ENCODE measurements at places on chromosomes 5 and 9.

DNA sequence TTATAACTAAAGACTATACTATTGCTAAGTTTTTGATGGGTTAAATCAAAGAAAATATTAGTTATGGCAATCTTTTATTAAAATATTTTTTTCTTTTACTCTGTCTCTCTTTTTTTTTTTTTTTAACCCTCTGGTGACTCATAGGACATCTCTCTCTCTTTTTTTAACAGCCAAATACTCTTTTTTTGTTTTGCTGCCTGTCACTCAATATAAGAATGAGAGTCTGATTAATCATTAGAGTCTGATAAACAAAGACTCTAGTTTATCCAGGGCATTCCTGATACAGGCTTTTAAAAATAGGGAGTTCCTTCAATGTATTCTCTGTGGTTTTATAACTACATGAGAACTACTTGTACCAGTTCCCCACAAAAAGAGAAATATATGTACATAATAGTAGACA lies 77.3 kb downstream of the SLC38A9 start:
- no peak for DNase-seq

DNA sequence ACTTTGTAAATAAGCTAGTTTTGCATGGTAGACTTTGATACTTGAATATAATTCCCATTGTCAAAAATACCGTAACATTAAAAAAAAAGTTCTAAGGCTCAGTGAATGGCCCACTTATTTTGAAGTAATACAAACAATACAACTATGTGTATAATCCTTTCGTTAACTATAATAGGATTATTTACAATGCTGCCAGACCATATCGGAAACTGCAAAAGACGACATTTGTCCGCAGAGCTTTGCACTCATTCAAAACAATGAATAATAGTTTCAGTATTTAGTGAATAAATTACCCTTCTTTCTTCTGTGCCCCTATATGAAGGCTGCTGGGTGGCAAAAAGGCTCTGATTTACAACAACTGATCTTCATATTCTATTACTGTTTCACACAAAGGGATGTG lies 121.8 kb downstream of the DROSHA start:
- DNase-seq, result no peak

GRCh38 chr9:64128572-64128971 lies 1156.4 kb downstream of the FOXD4L5 start:
- peak; percentile 5 for DNase-seq

DNA sequence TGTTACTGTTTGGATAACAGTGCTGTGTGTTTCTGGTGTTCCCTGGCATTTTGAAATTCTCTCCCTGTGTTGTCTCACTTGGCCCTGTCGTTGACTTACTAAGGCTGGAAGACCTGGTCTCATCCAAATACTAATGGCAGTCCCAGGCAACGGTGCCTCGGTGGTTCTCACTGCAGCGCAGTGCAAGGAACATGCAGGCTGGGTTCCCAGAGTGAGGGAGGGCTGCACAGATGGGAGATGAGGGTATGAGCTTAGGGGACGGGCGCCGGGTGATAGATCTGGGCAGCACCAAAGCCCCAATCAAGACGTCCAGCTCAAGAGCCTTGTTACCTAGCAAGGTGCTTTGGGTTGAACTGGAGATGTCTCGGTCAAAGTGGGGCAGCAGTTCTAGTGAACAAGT lies 11.0 kb downstream of the CCT5 start:
- no peak for DNase-seq

DNA sequence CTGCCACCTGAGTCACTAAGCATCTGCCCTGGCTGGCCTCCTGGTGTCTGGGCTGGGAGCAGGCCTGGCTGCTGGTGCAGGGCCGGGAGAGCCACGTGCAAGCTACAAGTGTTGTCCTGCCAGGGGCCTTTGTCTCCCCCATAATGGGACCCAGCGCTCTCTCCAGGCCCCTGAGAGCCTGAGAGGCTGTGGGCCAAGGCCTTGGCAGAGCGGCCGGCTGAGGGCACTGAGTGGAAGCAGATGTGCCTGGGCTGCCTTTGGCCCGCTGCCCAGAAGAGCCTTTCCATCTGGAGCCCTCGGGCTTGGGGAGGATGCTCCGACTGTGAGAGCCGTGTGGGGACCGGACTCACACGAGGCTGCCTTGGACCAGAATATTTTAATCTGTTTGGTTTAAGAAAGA lies 185.5 kb downstream of the RGS3 start:
- peak; percentile 81 for DNase-seq

DNA sequence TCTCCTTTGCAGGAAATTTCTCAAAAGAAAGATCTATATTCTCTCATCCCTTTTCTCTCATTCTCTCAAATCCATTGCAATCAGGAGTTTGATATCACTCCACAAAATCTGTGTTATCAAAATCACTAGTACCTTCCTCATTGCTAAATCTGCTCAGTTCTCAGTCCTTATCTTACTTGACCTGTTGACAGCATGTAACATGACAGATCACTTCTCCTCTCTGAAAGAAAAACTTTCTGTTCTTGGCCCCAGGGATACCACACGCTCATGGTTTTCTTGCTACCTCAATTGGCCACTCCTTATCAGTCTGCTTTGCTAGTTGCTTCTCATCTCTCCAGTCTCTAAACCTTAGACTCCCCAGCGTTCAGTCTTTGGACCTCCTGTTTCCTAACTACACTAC lies 22.1 kb downstream of the SRP19 start:
- DNase-seq, result no peak

DNA sequence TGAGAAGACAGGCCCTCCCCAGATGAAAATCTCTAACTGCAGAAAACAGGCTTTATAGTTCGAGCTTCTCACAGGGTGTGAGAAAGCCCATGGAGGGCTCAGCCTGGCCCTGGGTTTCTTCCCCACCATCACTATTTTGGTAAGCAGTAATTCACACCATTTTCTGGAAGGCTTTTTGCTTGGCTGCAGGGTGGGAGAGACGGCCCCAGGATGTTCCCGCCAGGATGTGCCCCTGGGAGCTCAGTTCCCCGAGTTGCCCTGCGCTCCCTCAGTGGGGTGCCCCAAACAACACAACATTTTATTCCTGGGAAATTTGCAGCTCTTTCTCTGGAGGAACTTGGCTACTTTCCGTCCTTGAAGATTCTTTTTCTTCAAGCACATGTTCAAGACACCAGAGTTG lies 100.8 kb downstream of the HSD17B3 start:
- no peak for DNase-seq

- DNase-seq, result no peak
Observed at GRCh38 chr5:162514116-162514515, 446.5 kb downstream of the GABRG2 start.

GRCh38 chr5:167944121-167944852 lies 347.2 kb upstream of the WWC1 start:
- DNase-seq, result no peak

- no peak for DNase-seq
Observed at GRCh38 chr5:173268750-173269432, 33.9 kb upstream of the NKX2-5 start.

- DNase-seq, result no peak
Observed at GRCh38 chr5:40717281-40717680, 37.6 kb downstream of the PTGER4 start.

DNA sequence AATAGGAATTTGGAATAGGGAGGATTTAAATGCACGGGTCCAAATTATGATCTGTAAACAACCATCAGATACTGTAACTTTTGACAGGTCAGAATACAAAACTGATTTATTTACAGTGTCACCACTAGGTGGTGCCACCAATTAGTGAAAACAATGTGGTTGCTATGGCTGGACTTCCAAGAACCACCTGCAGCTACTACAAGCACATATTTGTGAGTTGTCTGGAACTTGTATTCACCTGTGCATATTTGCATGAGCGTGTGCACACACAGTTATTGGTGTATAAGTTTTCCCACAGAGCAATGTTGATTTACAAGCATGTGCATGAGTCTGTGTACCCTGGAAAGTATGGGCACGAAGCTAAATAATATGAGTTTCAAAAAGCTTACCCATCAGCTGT lies 3.0 kb upstream of the HRCT1 start:
- DNase-seq, result peak; percentile 29

- no peak for DNase-seq
Observed at GRCh38 chr5:109335114-109335513, 74.7 kb downstream of the PJA2 start.

DNA sequence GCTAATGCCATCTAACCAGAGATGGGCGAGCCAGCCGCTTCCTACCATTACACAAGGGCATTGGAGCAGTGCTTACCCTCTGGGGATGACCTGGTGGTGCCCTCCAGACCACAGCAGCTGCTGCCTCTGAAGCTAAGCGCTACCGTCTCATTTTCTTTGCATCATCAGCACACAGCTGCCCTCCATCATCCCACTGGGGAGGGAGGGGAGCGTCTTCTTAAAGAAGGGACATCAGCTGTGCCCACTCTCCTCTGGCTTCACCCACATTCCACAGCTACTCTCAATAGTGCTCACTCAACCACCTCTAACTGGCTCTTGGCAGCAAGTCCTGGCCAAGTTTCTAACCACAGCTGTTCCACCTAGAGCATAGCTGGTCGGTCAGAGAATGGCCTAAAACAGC lies 503.4 kb downstream of the NFIB start:
- DNase-seq, result no peak

DNA sequence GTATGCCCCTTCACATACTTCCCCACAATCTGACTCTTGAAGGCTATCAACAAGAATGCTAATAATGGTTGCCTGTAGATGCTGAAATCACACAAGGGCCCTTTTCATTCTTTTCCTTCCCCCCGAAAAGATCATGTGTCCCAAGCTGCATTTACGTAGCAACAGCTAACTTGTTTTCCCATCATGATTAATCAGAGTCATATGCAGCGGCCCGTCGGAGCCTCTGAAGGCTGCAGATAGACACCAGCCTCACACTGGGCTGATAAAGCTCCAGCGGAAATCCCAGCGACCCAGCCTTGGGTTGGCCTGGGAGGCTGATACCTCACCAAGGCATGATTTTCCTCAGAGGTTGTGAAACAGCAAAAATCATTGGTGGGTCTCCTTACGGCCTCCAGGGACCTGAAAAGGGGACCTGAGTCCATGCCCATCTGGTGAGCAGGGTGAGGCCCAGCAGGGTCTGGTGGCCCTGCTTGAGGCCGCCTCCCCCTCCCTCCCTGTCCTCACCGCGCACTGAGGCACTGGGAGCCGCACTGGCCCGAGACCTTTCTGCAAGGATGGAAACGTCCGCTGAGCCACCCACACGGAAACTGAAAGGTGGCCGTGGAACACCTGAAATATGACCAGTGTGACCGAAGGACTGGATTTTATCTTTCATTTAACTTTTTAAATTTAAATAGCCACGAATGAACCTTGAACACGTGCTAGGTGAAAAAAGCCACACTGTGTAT lies 114.2 kb upstream of the PHYKPL start:
- no peak for DNase-seq

DNA sequence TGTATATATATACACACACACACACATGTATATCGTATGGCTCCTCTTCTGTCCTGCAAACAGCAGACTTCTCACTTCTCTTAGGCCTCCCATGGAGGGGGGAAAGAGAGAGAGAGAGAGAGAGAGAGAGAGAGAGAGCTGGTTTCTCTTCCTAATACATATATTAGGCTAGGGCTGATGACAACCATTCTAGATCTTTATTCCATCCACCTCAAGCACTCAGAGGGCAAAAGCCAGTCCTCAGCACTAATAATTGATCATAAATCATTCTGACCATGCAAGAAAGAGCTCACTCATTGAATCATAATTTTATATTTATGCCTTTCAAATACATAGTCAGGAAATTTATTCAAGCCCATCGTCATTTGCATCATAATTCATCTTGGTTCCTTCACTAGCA lies 47.0 kb downstream of the CFAP90 start:
- DNase-seq, result no peak

GRCh38 chr5:68803881-68804319 lies 289.9 kb upstream of the SLC30A5 start:
- DNase-seq, result no peak

- no peak for DNase-seq
Observed at GRCh38 chr5:147804334-147804733, 21.8 kb upstream of the JAKMIP2 start.

DNA sequence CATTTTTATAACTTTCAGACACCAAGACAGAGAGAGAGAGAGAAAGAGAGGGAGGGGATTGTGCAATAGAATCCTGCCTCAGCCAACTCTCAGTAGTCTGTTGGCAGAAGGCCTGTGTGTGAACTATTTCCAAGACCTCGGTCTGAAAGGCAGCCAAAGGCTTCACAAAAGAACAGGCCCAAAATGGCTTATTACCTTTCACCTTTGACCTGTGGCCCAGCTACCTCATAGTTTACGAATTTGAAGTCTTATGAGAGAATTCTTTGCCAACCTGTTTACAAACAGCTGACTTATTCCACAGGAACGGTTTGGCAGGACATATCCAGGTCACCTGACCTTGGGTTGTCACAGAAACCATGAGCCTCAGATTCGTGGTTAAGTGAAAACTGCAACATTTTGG lies 48.6 kb downstream of the NR2F1-AS1 start:
- DNase-seq, result no peak

DNA sequence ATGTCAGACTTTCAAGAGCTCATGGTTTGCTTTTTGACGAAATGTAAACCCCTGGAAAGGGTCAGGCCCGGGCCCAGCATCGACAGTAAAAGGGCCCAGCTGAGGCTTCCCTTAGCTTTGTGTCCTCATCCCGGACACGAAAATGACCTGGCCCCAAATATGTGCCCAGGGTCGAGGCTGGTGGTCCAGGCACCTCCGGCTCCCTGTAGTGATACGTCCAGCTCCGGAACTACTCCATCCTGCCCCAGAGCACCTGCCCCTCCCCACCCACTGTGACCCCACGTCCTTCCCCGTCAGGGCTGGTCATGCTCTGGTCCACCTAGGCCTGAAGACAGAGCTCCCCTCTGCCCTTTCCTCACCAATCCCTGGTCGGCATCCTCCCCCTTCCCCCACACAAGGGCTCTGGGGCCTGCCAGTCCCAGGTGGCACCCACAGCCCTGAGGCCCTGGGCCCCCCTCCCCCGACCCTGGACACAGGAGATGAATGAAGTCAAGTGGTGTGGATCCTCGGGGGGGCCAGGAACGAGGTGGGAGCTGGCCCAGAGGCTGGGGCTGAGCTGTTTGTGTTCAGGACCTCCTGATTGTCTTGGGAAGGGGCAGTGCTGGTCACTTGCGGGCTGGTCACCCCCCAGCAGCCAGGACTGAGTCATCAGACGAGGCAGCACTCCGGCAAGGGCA lies 6.2 kb downstream of the OBP2A start:
- no peak for DNase-seq

All from NCI-H2171 treated with DMSO at 0.1 percent for 48 hours (cell line).